ENCODE measurements at places on chromosomes 13 and 19.

- DNase-seq, result no peak
Observed at GRCh38 chr13:21074546-21074945, 13.2 kb upstream of the LATS2 start.

DNA sequence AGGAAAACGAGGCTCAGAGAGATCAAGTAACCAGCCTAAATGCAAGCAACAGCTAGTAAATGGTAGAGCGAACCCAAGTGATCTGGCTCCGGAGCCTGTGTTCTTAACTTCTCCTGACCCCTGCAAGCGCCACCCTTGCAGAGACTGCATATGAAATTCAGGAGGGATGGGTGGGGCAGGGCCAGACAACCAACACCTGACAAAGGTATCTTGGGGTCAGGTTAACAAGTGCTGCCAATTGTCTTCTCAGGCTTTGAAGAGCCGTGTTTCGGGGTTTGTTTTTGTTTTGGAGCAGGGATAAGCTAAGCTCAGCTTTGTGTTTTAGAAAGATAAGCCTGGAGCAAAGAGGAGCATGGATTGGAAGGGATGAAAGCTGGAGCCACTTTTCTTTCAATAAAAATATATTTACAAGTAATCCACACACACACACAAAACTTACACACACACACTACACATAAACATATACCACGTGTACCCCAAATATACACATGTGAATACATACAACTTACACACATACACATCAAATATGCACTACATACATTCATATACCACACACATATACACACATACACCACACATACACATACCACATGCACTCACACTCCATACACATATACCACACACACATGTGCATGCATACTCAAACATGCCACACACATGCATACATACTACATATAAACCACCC is 722.0 kb downstream of the DIAPH3 start:
- no peak for DNase-seq

DNA sequence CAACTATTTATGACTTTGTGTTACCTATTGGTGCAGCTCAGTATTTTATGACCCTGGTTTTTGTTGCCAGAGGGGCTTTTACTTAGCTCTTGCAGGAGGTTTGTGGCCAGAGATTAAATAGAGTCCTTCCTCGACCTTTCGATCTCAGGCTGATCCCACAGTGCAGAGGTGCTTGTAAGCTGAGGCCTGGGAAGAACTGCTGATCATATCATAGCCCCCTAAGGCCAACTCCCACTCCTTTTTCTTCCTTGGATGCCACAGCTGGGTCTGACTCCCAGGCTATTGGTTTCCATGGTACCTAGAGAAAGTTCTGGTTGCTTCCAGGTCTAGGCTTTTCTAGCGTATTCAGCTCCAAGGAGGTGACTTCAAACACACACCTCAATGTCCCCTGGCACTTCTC is 324.9 kb downstream of the FOXO1 start:
- no peak for DNase-seq

GRCh38 chr13:30872685-30873461 is 33.2 kb upstream of the MEDAG start:
- DNase-seq, result no peak

DNA sequence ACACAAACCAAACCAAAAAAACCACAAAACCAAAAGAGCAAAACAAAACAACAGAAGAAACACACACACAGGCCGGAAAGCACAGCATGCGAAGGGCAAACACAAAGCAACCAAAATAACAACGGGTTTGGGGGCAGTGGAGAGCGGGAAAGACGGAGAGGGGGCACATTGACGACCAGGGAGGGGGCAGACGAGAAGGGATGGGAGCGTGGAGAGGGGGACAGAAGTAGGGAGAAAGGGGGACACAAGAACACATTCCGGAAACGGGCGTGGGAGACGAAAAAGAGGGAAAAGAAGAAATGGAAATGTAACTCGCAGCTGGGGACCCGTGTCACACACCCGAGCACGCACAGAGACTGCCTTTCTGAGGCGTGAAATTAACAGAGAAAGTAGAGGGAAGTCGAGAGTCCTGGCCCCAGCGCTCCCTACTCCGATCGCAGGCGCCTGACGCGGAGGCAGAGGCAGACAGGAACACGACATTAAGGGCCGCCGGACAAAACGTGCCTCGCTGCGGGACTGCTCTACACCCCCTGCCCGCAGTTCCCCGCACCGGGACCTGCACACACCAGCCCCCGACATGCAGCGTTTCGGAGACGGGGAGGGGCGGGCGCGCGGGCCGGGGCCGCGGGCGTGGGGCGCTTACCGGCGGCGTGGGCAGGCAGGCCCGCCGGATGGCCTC is 652 bp downstream of the POU4F1 start:
- DNase-seq, result no peak

DNA sequence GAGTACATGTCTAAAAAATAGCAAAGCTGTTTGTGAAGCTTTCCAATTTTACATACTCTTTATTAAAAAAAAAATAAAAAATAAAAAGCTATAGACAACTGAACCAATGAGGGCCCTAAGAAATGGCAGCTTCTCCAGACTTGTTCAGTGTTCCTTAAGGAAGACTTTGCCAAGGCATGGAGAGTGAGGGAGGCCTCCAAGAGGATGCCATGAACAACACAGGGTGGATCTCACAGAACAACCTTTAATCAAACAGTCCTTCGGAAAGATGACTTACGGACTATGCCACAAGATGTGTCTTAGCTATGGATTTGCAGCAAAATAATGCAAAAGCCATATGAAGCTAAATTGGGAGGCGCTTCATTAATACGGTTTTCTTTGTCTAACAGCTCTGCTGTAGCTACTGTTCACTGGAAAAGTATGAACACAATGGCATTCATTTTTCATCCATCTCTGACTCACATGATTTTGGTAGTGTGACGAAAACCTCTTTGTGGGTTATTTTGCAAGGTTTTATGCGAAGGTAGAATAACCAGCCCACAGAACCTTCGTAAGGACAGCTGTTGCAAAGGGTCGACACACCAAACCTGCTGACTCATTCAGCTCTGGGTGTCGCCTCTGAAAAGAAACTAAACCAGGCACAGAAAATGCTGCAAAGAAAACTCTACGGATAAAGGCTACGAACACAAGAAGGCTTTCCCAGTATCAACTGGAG is 27.7 kb downstream of the EFNB2 start:
- DNase-seq, result no peak

DNA sequence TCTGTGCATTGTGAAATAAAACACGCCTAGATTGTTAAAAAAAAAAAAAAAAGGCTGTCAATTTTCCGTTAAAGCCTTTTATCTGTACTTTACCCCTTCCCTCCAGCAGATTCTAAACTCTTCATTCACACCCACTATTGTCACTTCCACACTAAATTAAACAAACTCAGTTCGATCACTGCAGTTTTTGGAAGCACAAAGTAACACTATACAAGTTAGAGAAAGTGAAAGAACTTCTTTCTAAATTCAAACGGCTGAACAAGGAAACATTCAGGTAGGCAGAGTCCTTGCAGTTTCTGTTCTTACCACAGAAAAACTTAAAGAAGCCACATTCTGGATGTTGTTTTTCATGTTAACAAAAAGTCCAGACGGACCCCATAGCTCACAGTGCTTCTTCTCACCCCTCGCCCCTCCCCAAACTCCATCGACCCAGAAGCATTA is 27.5 kb upstream of the UBE2L5 start:
- DNase-seq, result no peak

GRCh38 chr19:54247106-54247930 is 4.7 kb upstream of the LILRA6 start:
- no peak for DNase-seq

GRCh38 chr13:27379694-27380641 is 44.5 kb upstream of the GTF3A start:
- DNase-seq, result no peak

GRCh38 chr13:40433577-40433976 is 232.9 kb downstream of the FOXO1 start:
- DNase-seq, result no peak

DNA sequence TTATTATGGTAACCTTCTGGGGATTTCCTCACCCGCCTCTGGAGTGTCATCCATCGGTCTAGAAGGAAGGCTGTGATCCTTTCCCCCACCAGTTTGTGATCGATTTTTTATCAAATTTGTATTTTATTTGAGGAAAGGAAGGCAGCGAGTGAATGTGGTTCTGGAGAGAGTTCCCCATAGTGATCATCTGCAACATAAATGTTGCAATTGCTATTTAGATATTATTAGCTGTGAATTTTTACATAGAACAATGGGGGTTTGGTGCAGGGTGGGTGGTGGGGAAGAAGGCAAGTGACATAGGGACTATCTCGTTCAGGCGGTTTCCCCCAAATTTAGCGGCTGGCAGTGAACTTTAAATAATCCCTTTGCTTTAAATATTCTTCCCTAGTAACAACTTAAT is 1.2 kb downstream of the CDK8 start:
- no peak for DNase-seq

GRCh38 chr13:75251188-75251587 is 230.8 kb downstream of the TBC1D4 start:
- DNase-seq, result no peak

GRCh38 chr13:75395066-75395465 is 86.9 kb downstream of the TBC1D4 start:
- DNase-seq, result no peak

GRCh38 chr13:63737418-63737817 is 2321.8 kb upstream of the PCDH20 start:
- no peak for DNase-seq

DNA sequence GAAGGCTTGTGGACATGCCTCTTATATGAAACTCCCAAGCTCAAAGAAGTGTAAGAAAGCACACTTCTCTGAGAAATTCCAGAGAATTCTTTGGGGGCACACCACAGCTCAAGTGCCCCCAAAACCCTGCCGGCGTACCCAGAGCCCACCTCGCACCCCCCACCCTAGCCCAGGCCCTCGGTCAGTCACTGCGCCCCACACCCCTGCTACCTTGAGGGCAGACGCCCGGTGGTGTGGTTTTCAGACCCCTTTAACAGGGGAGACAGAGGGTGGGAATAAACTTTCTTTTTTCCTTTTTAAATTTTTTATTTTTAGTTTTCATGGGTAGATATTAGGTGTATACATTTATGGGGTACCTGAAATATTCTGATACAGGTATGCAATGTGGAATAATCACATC is 29.5 kb downstream of the PEPD start:
- no peak for DNase-seq

GRCh38 chr19:49157445-49158224 is at the start of gene TRPM4:
TSS of gene TRPM4 (plus strand) at chr19:49157792. CDS start at chr19:49157867, 75 bp downstream.
- peak; percentile 63 for DNase-seq

- DNase-seq, result no peak
Observed at GRCh38 chr13:95323930-95324662, 22.8 kb upstream of the ABCC4 start.

- no peak for DNase-seq
Observed at GRCh38 chr13:52461265-52461664, 6.0 kb downstream of the CKAP2 start.

- DNase-seq, result no peak
Observed at GRCh38 chr13:77832339-77833100, 86.1 kb downstream of the EDNRB start.

DNA sequence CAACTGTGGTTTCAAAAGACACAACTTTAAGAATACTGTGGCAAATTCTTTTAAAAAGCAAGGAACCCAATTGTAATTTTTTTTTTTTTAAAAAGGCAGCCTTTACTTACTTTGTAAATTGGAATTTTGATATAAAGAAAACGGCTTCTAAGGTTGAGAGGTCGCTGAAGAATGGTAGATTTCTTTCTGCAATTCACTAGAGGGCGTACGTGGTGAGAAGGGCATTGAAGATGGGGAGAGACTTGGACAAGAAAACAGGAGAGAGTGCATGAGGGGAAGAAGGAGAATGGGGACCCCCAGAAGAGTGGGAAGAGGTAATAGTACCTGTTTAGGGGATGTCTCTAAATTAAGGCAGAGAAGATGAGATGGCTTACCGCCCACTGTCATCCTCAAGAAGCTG is 33.5 kb upstream of the PABPC3 start:
- no peak for DNase-seq

- DNase-seq, result no peak
Observed at GRCh38 chr13:112077729-112078128, 10.8 kb downstream of the SOX1 start.

GRCh38 chr19:55082020-55082851 is 6.6 kb downstream of the EPS8L1 start:
- no peak for DNase-seq

DNA sequence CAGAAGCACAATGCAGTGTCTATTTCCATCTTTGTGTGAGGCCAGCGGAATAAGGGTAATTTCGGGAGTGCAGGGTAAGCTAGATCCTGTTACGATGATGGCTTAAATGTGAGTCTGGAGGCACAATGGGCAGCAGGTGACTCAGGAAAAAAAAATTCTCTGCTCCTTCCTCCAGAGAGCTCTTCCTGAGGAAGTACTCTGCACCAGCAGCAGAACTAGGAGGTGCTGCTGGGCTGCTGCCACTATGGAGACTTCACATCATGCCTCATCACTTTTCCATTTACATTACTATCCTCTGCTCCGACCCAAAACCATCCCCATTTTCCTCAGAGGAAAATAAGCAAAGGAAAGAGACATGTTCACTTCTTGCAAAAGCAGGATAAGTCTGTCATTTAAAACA is 282.0 kb downstream of the DNAJC15 start:
- no peak for DNase-seq

- DNase-seq, result no peak
Observed at GRCh38 chr19:11451871-11452619, 16.6 kb downstream of the PRKCSH start.

- DNase-seq, result no peak
Observed at GRCh38 chr13:100214886-100215285, 126.0 kb downstream of the PCCA start.

DNA sequence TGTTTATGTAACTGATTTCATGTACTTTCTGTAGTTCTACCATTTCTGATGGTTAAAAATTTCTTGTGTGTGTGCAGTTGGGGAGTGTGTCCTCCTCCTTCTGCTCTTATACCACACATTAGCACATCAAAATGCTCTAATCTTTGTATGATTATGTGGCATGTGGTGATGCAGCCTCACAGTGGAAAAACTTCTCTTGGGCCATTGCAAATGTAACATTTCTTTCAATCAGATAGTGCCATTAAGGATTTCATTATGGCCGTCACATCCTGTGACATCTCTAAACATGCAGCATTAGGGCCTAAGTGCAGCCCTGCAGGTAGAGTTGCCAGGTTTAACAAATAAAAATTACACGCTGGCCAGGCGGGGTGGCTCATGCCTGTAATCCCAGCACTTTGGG is 24.9 kb upstream of the ALOX5AP start:
- DNase-seq, result no peak

GRCh38 chr13:34762312-34762711 is 179.8 kb upstream of the NBEA start:
- no peak for DNase-seq

GRCh38 chr13:93226065-93226622 is 463 bp upstream of the GPC6 start:
- no peak for DNase-seq

DNA sequence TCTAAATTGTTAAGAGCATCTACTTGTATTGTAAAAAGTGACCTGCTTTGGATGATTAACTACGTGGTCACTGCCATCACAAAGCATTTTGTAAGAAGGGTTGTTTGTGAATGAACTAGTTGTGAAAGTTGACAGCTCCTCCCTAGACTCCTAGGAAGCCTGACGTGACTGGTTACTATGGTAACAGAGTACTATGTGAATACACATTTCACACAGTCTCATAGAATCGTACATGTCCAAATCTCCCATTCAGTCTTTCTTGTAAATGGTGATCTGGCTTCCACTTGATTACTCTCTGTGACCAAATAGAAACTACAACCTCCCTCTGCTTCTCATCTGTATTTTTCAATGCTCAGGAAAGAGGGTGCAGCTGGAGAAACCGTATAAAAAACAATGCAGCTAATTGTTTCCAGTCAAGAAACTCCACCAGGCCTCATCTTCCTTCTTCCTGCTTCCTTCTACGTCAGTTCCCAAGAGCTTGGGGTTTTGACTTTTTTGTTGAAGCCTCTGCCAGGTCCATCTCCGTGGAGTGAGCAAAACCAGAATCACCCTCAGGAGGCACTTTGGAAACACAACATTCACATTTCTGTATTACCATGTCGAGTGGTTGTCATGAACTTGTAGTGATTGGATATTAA is 83.4 kb downstream of the GPC6 start:
- no peak for DNase-seq

Measured in thoracic aorta (tissue), 2 donors.